Cerebellar nuclear complex (tissue), 1 donor: ENCODE measurements at places on chromosomes 1 and 21.

GRCh38 chr1:169103480-169103893 lies 3.0 kb upstream of the ATP1B1 start:
- no peak for DNase-seq

- no peak for DNase-seq
Observed at GRCh38 chr1:6948416-6948815, 163.2 kb downstream of the CAMTA1 start.

- DNase-seq, result peak; percentile 7
Observed at GRCh38 chr21:26171258-26172100, 909 bp upstream of the APP start.

- no peak for DNase-seq
Observed at GRCh38 chr1:64295561-64295960, 92.1 kb downstream of the UBE2U start.

GRCh38 chr21:43880111-43880985 lies 15.3 kb downstream of the AGPAT3 start:
- DNase-seq, result no peak
